ENCODE measurements at places on chromosomes 11 and 22. TPM values are rescaled to one million over a fixed set of nuclear protein-coding genes. Genes with fewer than 3 reads are reported as not detected.

Gene PLET1
- total RNA-seq = not detected

DNA sequence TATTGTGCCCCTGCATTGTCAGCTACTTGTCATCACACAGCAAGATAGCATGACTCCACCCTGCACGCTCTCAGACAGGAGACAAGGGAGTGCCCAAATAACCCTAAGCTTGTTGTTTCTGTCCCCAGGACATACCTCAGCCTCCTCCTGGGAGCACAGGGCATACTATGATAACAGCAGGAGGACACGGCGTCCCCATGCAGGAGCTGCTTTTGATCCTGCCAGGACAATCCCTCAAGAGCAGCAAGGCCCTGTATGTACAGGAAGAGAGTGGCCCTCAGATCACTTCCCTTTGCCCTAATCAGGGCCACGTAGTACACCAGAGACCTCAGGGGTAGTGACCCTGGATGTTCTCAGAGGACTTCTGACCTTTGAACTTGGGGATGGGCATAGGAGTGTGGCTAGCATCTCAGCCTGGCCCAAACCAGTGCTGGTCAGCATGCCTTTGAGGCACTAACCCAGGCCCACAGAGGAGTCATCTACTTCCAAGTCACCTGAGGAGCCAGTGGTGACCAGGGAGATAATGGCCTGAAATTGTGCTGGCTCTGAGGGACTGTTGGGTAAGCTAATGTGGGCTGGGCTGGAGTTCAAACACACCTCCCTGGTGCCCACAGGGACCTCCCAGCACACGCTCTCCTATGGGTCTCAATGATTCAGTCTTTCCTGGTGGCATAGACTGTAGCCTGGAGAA is 9.2 kb downstream of the APOA4 start:
- no peak for DNase-seq

DNA sequence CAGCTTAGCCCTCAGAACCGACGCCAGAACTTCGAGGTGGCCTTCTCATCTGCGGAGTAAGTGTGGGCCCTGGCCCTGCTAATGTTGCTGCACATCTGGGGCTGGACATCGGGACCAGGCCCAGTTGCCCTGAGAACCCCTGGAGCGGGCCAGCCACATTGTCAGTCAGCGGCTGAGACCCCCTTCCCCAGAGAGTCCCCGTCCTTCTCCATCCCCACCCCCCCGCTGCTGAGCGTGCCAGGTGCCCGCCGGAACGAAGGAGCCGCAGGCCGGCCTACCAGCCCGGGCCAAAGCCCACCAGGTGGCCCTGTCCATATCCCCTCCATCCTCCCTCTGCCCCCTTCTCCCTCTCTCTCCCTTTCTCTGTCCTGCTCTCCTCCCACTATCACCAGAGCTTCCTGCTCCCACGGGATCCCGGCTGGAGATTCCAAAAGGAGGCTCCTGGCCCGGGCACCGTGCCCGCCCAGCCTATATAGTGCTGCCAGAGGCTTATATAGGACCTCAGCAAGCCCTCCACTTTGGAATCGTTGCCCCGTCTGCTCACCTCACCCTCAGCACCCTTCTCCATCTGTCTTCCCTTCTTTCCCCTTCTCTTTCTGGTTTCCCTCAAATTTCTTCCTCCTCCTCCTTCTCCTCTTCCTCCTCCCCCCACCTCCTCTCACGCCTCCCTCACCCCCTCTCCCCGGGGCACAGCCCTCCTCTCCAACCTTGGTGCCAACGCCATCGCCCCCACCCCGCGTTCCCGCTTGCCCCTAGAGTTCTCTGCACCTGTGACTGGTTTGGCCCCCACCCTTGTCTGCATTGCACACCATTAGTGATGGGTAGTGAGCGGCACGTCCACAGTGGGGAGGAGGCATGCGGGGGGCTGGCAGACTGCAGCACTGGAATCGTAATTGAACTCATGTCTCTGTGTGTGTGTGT is 7.3 kb downstream of the SELENOM start:
- no peak for DNase-seq

Gene ART1
- total RNA-seq = not detected

DNA sequence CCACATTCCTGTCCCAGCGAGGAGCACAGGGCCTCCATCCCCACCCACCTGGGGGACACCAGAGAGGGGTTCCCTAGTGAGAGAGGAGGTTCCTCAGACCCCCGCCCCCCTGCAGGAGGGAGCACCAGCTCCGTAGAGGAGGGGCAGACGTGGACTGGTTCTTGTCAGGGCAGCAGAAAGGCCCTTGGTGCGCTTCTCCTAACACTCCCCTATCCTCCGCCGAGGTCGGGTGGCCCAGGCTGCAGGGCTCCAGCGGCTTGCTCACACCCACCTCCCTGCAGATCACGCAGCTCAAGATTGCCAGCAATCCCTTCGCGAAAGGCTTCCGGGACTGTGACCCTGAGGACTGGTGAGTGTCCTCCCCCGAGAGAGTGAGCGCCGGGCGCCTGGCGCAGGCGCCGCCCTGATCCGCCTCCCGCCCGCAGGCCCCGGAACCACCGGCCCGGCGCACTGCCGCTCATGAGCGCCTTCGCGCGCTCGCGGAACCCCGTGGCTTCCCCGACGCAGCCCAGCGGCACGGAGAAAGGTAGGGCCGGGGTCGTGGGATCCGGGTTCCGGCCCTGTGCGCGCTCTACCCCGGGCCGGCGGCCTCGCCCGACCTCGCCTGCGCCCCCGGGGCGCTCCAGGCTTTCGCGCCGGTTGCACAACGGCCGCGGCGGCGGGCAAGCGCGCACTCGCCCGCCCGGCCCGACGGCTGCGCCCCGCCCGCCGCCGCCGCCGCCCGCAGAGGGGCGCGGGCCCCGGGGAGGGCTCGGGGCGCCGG is 5.1 kb downstream of the TBX1 start:
- DNase-seq = no peak

DNA sequence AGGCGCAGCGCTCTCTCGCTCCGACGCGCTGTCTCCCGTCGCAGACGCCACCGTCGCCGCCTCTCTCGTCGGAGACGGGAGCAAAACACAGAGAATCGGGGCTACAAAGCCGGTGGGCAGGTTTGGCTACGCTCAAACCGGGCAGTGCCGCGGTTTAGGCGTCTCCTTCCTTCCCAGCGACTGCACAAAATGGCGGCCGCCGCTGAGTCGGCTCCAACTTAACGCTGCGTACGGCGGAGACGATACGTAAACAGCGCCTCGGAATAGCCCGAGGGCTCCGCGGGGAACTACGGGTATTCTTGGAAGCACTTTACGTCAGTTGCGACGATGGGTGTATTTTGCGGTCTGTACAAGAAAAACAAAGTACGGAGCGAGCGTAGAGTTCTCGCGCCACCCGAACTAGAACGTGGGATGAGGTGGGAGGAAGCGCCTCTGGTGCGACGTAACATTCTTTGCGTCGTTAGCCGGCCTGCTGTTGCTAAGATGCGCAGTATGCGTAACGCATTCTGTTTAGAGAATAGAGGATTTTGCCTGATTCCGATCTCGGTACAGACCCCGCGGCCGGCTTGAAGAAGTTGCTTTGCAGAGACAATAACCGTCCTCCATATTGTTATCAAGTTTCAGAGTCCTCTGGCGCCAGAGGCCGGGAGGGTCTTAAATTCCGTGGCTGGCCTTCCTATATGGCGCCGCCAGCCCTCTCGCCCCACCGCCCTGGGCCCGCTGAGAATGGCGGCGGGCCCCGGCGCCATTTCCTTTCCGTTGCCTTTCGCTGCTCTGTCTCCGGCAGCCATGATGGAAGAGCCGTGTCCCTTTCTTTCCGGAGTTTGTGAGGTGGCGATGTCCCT is at the start of gene DDX17:
DDX17 (minus strand) TSS at position 194 of the 845 bp plus-strand sequence.
- peak; percentile 99 for DNase-seq

DNA sequence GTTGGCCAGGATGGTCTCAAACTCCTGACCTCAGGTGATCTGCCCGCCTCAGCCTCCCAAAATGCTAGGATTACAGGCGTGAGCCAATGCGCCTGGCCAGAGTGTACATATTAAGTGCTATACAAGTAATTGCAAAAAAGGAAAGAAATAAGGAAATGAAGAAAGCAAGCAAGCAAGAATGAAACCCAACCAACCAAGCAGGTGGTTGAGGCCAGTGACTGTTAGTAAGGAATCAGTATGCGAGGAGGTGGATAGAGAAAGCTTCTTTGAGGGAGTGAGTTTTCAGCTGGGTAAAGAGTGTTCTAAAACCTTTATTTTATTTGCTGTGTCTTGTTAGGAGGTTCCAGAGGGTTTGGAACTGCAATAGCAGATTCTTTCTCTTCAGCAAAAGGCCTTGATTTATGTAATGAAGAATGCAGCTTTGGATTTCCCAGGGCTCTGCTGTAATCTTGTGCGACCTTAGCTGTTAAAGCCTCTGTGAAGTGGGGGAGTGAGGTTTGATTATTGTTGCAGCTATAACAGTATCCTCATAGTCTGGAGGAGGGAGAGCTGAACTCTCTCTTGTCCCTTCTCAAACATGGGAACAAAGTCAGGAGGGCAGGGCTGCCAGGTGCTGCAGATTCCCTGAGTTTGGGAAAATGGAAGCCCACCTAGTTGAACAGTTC is 5.7 kb downstream of the AMPD3 start:
- DNase-seq = no peak

Gene MAJIN
- total RNA-seq = not detected

- peak; percentile 39 for DNase-seq
Observed at GRCh38 chr11:68843052-68843561, 1.4 kb upstream of the CPT1A start.

GRCh38 chr22:17774206-17774925 is at the start of gene BID:
BID (minus strand) TSS chr22:17774469; CDS start chr22:17750116, 24,353 bp downstream.
- no peak for DNase-seq

DNA sequence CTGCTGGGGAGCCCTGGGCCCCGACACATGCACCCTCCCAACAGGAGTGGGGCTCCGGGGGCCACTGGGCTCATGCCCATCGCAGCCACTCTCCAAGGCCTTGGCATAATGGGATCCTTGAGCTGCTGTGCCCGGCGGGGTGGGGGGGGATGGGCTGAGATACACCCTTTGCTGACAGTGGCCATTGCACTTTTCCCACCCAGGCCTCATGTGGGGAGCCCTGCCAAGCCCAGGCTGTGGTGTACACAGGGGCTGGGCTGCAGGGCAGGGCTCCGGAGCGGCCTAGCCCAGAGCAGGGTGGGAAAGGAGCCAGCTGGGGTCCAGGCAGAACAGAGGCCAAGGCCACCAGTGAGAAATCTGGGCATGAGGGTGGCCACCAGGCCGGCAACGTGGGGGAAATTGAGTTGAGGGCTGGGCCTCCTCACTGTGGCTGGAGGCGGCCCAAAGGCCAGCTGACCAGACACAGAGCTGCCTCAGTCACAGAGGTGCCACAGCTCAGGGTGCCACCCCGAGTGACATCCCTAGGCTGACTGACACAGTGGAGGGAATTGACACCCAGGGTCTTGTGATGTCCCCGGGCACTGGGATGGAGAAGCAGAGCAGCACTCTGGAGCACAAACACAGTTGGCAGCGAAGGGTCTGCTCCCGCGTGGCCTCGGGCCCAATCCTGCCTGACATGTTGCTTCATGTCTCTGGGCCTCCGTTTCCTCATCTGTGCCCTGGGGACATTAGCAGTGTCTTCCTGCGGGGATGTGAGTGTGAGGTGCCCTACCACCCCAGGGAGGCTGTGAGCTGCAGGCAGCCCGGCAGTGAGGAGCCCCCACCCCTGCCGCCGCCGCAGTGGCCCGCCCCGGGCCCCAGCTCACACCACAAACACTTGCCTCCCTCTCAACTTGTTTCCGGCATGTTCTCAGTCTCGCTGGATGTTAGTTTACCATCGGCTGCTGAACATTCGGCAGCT is 30.4 kb downstream of the RTN4R start:
- no peak for DNase-seq

DNA sequence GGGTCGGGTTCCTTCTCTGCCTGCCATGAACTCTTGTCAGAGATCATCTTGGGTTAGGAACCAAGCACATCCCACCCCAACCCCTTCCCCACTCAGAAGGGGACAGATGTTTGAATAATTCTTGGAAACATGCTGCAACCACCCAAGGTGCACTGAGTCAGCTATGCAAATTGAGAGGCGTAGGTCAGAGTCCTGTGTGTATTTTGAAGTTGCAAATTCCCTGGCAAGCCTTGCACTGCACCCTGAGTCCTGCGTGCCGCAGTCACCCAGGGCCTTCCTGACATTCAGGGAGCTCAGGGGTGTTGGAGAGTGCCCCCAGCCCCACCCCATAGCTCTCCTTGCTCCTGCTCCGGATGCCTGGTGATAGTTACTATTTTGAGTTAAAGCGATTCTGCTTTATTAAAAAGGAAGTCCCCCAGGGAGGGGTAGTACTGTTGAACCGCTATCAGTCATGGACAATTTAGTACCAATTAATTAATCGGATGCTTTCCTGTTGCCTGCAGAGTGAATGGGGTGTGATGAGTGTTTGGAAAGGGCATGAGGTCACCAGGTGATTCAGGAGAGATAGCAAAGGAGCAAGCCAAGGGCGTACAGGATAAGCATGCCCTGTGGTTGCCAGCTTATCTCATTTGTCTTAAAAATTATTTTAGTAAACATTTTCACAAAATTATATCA is 123.7 kb downstream of the GRIK4 start:
- DNase-seq = no peak

Gene POU2F3
- total RNA-seq = 0.90 TPM

Gene CASP4
- total RNA-seq = 158 TPM

Gene LIF
- total RNA-seq = 6.2 TPM

GRCh38 chr22:16937811-16938210 is 70.2 kb downstream of the GAB4 start:
- no peak for DNase-seq

DNA sequence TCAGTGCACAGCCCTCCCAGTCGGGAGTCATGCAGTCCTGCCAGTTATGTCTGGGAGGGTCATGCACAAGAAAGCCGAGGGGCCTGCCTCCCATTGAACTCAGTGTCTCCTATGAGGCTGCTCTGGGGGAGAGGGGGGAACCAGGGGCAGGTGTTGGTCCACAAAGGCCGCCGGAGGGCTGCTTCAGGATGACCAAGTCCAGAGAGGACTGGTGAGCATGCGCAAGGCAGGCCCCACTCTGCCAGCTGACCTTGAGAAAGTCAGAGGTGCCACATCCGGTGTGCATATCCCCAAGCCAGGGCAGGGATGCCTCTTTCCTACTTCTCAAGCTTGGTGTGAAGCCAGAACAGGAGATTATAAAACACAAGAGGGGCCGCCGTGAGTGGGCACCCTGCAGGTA is 4.4 kb downstream of the SCN4B start:
- no peak for DNase-seq

Gene KIAA0930
- total RNA-seq = 36.4 TPM

Gene PNPLA3
- total RNA-seq = 2.9 TPM

Gene BACE1
- total RNA-seq = 33.4 TPM

- no peak for DNase-seq
Observed at GRCh38 chr11:100961633-100962032, 168.0 kb downstream of the PGR start.

Gene SSTR3
- total RNA-seq = not detected

DNA sequence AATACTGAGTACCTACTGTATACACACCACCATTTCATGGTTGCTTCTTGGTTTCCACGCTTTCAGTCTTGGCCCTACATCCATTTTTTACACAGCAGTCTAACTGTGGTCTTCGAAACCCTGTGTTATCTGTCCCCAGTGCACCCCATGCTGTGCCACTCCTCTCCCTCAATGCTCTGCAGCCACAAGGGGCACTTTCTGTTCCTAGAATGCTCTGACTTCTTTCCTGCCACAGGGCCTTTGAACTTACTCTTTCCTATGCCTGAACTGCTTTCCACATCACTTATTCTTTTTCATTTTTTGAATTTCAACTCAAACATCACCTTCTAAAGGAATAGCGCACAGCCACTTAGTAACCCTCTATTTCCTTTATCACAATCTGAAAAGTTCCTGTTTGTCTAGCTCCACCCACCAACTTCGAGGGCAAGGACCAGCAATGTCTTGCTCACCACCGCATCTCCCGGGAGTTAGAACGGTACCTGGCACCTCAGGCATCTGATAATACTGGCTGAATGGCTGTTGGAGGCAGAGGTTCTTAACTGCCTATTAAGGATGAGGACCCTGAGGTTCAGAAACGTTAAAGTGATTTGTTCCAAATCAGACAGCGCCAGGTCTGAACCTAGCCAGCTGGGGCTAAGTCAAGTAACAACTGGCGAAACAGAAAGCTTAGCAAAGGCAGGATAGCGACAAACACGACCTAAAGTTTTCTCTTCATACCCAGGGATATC is 568 bp downstream of the ALG8 start:
- DNase-seq = no peak
